ENCODE measurements at places on chromosomes 2 and 18.

DNA sequence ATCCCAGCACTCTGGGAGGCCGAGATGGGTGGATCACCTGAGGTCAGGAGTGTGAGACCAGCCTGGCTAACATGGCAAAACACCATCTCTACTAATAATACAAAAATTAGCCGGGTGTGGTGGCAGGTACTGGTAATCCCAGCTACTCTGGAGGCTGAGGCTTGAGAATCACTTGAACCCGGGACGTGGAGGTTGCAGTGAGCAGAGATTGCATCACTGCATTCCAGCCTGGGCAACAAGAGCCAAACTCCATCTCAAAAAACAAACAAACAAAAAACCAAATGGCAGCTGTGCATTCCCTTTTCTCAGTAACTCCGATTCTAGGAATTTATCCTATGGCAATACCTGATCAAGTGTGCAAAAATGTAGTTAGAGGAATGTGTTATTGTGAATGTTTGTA lies 4.7 kb upstream of the GRHL1 start:
- no peak for DNase-seq

- DNase-seq = no peak
Measured at GRCh38 chr2:30569946-30570345, 122.9 kb downstream of the LCLAT1 start.

- no peak for DNase-seq
Measured at GRCh38 chr2:190458352-190459107, 50.4 kb downstream of the MFSD6 start.

- no peak for DNase-seq
Measured at GRCh38 chr2:98134172-98135005, 47.4 kb downstream of the VWA3B start.

- DNase-seq = no peak
Measured at GRCh38 chr18:67276638-67277037, 239.9 kb downstream of the DSEL start.

- DNase-seq = no peak
Measured at GRCh38 chr18:53991805-53992204, 232.7 kb downstream of the MBD2 start.

GRCh38 chr18:75376004-75376403 lies 51.5 kb downstream of the SMIM21 start:
- DNase-seq = no peak

GRCh38 chr2:19124135-19124534 lies 234.3 kb downstream of the OSR1 start:
- DNase-seq = no peak

GRCh38 chr2:239913636-239914417 lies 111.3 kb downstream of the NDUFA10 start:
- no peak for DNase-seq

GRCh38 chr2:40192864-40193669 lies 258.8 kb downstream of the SLC8A1 start:
- DNase-seq = no peak

DNA sequence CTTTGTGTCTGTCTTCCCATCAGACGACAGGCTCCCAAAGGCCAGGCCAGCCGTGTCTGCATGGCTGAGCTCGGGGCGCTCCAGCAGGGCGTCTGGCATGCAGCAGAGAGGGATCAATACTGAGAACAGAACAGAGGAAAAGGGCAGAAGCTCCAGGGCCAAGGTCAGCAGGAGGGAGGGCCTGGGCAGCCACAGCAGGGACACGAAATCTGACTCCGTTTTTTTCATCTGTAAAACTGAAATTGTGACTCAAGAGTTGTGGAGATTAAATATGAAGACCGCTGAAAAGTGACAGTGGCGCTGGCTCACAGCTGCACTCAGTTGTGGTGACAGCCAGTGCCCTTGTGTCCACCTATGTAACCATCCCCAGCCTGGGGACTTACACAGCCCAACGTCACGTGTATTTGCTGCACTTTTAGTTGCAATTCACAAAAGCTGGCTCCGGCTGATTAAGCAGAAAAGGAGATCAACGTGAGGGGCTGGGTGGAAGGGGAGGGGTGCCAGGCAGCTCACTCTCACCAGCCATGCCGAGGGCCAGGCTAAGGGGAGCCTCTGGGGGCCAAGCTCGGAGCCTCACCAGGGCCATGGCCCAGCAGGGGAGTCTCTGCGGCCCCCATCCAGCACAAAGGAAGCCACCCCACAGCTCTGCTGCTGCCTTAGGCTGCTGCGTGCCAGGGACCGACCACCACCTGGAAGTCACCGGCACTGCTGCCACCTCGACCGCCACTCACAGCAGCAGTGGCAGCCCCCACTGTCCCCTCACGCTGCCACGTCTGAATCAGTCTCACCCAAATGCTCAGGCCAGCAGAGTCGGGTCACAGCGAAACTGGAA lies 74.7 kb downstream of the EIPR1 start:
- DNase-seq = no peak

DNA sequence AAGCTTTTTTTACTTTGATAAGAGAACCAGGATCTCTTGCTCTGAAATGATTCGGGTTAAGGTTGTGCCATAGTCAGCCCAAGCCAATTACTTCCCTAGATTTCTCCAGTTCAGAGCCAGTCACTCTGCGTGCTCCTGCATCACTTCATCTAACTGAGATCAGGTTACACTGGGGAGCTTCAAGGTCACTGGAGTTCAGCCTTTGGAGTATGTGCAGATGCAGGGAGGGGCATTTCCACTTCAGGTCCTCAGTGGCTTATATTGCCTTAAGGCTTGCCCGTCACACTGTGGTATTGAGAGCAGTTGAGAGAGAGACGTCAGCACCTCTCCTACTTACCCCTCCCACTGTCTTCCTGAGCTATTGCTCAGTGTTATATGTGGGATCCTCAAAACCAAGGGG lies 317.8 kb downstream of the EPHA4 start:
- DNase-seq = no peak

- no peak for DNase-seq
Measured at GRCh38 chr18:11035814-11036495, 113.4 kb downstream of the PIEZO2 start.

- DNase-seq = peak; percentile 52
Measured at GRCh38 chr2:64913357-64913869, 75.8 kb upstream of the SLC1A4 start.

DNA sequence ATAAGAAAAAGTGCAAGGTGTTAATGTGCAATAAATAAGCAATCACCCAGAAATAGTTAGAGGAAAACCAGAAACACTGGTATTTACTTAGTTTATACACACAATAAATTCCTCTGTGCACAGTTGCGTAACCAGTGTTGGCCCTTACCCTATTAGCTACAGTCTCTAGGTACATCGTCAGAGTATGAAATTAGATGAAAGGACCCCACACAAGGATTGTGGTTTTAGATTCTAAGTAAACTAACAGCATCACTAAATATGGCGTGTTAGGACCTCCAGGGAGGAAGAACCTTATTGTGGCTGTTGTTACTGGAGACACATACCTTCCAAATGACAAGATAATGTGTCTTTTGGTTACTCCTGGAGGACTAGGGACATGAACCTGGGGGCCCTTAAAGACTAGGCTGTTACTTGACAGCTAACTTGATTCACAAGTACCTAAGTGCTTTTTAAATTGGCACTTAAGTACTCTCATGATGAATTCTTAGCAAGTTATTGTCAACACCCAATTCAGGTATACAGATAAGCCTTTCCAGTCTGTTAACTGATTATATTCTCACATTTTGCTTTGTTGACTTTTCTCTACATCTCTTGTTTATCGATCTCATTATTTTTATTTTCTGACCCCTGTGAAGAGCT lies 115.3 kb downstream of the FEZ2 start:
- peak; percentile 17 for DNase-seq

DNA sequence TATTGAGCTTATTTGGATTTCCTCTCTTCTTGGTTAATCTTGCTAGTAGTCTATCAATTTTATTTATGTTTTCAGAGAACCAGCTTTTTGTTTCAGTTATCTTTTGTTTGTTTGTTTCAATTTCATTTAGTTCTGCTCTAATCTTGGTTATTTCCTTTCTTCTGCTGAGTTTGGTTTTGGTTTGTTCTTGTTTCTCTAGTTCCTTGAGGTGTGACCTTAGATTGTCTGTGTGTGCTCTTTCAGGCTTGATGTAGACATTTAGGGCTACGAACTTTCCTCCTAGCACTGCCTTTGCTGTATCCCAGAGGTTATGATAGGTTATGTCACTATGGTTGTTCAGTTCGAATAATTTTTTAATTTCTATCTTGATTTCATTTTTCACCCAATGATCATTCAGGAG lies 141.6 kb downstream of the ZNF236 start:
- DNase-seq = no peak

GRCh38 chr2:236341721-236342120 lies 77.5 kb upstream of the ASB18 start:
- DNase-seq = no peak

- no peak for DNase-seq
Measured at GRCh38 chr2:174334278-174334715, 457 bp upstream of the SP9 start.

- no peak for DNase-seq
Measured at GRCh38 chr2:100413571-100413970, 3.9 kb downstream of the CHST10 start.

All from transverse colon (tissue), 4 donors.